Stimulated activated CD8-positive, alpha-beta memory T cell treated with anti-CD3 and anti-CD28 coated beads, Interleukin-4, amount 100 ng/mL, for 24 hours (primary cell): ENCODE measurements at places on chromosomes 16 and 17.

GRCh38 chr16:11349599-11350276 lies 4.5 kb downstream of the RMI2 start:
- DNase-seq, result no peak

DNA sequence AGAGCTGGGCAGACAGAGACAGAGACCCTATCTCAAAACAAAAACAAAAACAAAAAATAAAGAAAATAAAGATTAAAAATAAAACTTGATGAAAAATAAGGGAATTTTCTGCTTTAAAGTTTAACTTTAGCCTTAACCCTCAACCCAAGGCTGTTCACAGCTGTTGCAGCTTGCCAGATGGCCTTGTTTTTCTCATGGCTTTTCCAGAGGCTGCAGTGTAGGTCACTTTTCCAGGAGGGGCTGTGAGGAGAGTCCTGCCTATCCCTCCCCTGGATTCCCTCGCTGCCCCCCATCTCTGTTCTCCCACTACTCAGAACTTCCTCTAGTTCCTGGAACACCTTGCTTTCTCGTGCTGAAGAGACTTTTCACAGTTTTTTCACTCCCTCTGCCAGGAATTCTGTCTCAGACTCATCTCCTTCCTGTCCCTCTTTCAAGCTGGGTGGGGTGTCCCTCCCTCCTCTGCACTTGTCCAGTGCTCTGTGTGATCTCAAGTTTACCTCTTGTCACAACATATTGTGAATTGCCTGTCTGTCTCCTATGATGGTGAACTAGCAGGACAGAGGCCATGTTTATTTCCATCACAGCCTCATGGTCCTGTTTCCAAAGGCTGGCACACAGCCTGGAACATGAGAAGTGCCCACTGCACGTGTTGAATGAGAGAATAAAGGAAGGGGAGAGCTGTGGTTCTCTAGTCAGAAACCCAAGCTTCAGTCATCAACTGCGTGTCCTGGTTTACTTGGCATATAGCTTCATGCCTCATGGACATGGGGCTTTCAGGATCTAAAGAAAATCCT lies 69.9 kb upstream of the MSI2 start:
- DNase-seq, result no peak

DNA sequence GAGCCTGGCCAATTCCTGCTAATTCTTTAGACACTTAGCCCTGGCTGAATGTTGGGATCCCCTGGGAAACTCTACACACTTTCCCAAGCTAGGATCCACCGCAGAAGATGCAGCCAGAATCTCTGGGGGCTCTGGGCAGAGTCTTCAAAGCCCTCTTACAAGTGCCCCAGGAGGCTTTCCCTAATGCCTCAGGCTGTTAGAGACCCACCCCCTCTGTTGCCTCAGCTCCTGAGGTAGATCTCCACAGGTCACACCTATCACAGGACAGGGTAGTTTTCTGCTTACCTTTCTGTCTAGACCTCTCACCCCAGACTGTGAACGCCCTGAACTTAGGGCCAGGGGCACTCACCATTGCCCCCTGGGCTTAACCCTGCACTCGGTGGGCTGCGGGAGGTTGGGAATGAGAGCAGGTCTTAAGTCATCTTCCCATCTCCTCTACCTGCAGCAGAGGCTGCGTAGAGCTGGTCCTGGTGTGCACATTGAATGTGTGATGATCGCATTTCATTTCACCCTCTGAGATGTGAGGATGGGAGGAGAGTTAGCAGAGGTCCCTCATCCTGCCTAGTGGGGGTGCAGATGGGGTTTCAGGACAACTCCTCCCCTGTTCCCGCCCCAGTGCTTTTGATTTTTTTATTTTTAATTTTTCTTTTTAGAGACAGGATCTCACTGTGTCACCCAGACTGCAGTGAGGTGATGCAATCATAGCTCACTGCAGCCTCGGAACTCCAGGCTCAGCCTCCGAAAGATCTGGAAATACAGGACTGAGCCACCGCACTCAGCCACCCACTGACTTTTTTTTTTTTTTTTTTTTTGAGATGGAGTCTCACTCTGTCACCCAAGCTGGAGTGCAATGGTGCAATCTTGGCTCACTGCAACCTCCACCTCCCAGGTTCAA lies 89.0 kb upstream of the LHX1 start:
- no peak for DNase-seq

DNA sequence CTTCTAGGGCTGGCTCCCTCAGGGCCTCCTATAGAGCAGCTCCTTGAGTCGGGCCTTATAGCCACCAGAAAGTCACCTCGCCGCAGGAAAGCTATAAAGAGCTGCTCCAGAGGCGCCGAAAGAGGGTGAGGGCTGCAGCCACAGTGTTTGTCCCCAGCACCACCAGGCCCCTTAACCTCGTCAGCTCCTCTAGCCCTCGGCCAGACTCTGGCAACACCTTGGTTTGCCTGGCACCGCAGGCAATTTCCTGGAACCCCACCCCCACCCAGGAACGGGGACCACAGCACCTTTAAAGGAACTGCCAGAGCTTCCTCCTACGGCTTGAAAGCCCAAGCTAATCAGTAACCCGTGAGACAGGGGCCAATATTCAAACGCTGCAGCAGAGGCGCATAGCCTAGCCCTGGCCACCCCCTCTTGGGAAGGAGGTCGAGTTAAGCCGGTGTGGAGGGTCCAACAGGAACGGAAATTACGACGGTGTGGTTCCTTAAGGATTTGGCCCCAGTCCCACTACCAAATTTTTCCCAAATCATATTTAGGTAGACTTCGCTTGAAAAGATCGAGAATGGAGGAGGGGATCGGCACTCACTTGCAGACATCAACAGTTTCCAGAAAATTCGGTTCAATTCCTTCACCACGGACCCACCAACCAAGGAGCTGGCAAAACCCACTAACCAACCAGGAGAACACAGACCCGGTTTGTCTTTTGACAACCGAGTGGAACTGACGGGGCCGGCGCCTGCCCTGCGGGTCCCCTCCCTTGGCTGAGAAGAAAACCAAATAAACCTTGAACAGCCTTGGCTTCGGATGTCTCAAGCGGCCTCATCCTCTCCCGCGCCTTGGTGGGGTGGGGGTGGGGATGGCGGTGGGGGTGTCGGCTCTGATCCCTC lies 3.0 kb downstream of the HOXB6 start:
- DNase-seq, result no peak

DNA sequence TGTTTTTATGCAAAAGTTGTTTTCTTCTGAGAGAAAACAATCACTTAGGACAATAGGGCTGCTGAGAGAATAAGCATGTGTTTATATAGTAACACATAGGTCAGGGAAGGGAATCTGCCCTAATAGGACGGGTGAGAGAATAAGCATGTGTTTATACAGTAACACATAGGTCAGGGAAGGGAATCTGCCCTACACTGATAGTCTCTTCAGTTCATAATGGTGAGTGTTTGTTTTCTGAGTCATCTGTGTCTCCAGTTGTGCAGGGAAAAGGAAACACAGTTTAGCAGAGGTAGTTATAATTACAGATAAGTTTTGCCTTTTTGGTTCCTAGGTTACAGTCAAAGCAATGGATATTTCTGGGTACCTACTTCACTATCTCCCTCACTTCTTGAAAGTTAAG lies 252.3 kb upstream of the CA10 start:
- DNase-seq, result no peak

GRCh38 chr17:10737168-10737622 lies 7.4 kb upstream of the TMEM220 start:
- DNase-seq, result no peak

GRCh38 chr17:34487626-34488025 lies 91.8 kb upstream of the TMEM132E start:
- DNase-seq, result no peak

- DNase-seq, result no peak
Observed at GRCh38 chr16:82735673-82736091, 108.9 kb downstream of the CDH13 start.

GRCh38 chr16:28320023-28320561 lies 27.8 kb downstream of the SBK1 start:
- no peak for DNase-seq
